Stimulated activated CD8-positive, alpha-beta memory T cell treated with anti-CD3 and anti-CD28 coated beads, Interleukin-2, amount 100 ng/mL, for 1 hour (primary cell): ENCODE measurements at places on chromosomes 12 and 14.

DNA sequence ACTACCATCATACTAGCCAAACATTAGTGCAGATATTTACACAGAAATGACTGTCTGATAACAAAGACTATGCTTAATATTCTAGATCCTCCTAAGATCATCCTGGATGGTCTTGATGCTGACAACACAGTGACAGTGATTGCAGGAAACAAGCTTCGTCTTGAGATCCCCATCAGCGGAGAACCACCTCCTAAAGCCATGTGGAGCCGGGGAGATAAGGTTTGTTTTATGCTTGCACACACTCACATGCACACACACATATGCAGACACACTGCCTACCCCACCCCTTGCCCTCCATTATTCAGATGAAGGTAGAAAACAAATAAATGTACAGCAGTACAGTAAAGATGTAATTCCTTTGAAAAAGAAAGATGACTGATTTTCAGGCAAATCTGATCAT lies 44.4 kb upstream of the CHPT1 start:
- no peak for DNase-seq

GRCh38 chr12:82805812-82806497 lies 119.2 kb downstream of the TMTC2 start:
- DNase-seq: no peak

DNA sequence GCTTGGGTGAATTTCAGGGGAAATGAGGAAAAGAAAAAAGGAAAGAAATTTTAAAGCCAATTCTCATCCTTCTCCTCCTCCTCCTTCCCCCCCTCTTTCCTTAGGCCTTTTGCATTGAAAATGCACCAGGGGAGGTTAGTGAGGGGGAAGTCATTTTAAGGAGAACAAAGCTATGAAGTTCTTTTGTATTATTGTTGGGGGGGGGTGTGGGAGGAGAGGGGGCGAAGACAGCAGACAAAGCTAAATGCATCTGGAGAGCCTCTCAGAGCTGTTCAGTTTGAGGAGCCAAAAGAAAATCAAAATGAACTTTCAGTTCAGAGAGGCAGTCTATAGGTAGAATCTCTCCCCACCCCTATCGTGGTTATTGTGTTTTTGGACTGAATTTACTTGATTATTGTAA lies 1.9 kb downstream of the HOXC4 start:
- no peak for DNase-seq

DNA sequence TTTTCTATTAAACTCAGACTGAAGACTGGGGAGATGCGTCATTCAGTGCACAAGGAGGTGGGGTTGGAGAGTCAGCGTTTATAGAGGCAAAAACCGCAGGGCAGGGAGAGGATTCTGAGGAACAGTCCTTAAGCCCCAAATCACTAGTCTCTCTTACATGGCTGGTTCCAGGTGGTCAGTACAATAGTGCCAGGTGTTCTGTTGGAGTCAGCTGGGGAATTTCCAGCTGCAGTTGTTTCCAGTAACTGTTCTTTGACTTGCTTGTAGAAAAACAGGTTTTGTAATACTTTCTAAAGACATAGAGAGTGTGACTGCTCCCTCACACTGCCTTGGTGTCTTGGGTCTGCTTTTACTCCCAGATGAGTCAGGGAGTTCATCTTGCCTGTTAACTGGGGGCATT lies 192.2 kb downstream of the TMTC3 start:
- no peak for DNase-seq

GRCh38 chr12:31900271-31900670 lies 58.9 kb upstream of the RESF1 start:
- no peak for DNase-seq

GRCh38 chr12:53053218-53054111 lies 3.6 kb downstream of the TNS2 start:
- no peak for DNase-seq
